Left ventricle myocardium inferior (tissue), 1 donor: ENCODE measurements at places on chromosomes 11 and 22. TPM values are rescaled to one million over a fixed set of nuclear protein-coding genes. Genes with fewer than 3 reads are reported as not detected.

DNA sequence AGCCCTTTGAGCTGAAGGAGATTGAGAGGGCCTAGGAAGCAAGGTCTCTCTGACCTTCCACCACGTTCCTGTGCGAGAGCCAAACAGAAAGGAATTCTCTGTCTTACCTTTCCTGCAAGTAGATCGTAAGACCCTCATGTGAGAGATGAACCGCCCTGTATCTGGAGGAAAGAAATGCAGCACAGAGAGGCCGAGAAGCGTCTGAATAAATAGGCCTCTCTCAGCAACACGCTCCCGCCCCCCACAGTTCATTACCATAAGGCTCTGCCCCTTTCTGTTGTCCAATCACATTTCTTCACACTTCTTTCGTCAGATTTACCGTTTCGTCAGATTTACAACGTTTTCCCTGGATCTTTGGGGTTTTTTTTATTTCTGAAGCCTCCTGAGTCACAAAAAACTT is 90.3 kb downstream of the BLID start:
- no peak for DNase-seq

DNA sequence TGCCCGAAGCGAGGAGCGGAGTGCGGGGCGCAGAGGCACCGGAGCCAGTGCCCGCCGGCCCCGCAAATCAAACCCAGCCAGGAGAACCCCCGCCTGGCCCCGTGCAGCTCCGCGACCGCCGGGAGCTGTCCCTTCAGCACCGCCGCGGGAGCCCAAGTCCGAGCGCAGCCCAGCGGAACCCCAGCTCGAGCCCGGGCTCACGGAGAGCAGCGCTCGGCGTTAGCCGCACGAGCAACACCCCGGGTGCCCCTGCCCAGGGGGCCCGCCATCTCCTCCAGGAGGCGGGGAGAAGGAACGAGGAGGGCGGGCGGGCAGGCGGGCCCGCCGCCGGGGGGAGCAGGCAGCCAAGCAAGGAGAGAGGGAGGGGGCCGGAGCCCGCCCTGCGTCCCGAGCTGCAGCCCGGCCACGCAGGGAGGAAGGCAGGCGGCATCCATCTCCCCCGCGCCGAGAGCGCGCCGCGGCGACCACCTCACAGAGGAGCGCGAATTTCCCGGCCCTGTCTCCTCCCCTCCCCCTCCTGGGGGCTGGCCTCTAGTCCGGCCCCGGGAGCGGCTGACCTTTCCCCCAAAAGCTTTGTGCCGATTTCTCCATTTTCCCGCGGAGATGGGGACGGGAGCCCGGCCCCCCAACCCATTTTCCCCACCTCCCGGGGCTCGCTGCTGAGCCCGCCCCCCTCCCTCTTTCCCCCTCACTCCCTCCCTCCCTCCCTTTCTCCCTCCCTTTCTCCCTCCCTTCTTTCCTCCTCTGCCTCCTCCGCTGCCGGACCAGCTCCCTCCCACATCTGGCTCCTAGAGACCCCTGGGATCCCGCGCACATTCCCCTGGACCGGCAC is 621 bp downstream of the KCNC1 start:
- DNase-seq = peak; percentile 66

DNA sequence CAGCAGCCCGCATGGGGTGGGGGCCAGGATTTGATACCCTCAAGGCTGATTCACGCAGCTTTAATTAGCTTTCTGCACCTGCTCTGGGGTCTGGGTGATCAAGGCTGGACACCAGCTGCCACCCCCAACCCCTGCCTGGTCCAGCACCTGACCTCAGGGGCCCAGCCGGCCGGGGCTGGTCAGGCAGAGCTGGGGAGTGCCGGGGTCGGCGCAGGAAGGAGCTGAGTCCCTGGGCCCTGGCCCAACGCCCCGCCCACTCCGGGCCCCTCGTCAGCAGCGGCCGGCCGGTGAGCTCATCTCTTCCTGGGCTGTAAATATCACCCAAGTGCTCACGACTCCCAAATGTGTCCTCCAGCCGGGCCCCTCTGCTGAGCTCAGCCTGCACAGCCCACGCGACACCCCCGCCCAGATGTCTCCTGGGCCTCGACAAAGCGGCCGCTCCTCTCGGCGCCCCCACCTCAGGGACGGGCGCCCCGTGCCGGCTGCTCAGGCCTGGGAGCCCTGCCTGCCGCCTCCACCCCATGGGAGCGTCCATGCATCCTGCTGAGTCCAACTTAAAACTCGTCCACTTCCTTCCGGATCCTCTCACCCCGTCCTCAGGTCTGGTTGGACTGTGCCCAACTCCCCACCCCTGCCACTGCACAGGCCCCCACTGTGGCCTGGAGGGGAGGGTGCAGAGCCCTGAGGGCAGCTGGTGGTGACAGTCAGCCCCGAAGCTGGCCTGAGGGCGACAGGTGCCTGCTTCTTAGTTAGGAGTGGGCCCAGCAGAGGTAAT is 29.0 kb downstream of the RTN4R start:
- DNase-seq = peak; percentile 52

- DNase-seq = peak; percentile 89
Measured at GRCh38 chr11:118908901-118909618, 16.7 kb downstream of the BCL9L start.

MIAT gene
- 0.66 TPM for total RNA-seq

- no peak for DNase-seq
Measured at GRCh38 chr22:19419464-19420178, 11.9 kb downstream of the HIRA start.

CLP1 gene
- total RNA-seq = 6.0 TPM
